ENCODE measurements at places on chromosomes 2 and 18.

- DNase-seq = no peak
These were observed 443.9 kb upstream of the VRK2 start for GRCh38 chr2:57602733-57603132.

- no peak for DNase-seq
These were observed 9.0 kb upstream of the SLC20A1 start for GRCh38 chr2:112636605-112637288.

GRCh38 chr2:122238006-122238559 lies 482.6 kb downstream of the TSN start:
- DNase-seq = no peak

GRCh38 chr2:222884805-222885424 lies 24.1 kb downstream of the ACSL3 start:
- no peak for DNase-seq

- DNase-seq = no peak
These were observed 981 bp downstream of the MRPL53 start for GRCh38 chr2:74471332-74472065.

- DNase-seq = no peak
These were observed 795 bp upstream of the TCF7L1 start for GRCh38 chr2:85132397-85132796.

DNA sequence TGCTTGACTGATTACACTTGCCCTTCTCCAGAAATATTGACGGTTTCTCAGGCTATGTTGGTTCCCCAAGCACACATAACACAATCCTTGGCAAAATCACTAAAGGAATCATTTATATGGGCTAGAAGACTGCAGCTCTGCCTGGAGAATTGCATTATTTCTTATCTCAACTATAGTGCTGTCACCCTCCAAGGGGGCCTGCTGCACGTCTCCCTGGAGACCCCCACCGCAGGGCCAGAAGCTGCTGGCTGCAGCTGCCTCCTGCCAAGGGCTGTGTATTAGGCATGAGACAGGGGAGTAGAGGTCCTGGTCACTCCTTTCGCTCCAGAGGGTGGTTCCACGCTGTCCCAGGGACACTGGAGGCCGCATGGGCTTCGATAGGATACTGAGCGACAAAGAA lies 76.6 kb downstream of the LRRC30 start:
- DNase-seq = no peak

DNA sequence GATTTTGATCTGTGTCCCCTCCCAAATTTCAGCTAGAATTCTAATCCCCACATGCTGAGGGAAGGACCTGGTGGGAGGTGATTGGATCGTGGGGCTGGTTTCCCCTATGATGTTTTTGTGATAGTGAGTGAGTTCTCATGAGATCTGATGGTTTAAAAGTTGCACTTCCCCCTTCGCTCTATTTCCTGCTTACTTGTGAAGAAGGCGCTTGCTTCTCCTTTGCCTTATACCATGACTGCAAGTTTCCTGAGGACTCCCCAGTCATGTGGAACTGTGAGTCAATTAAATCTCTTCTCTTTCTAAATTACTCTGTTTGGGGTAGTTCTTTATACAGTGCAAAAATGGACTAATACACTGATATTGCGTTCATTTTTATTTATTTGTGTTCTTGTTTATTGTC lies 636.8 kb upstream of the LINC00305 start:
- no peak for DNase-seq

GRCh38 chr18:9619990-9620389 lies 5.6 kb upstream of the PPP4R1 start:
- no peak for DNase-seq

DNA sequence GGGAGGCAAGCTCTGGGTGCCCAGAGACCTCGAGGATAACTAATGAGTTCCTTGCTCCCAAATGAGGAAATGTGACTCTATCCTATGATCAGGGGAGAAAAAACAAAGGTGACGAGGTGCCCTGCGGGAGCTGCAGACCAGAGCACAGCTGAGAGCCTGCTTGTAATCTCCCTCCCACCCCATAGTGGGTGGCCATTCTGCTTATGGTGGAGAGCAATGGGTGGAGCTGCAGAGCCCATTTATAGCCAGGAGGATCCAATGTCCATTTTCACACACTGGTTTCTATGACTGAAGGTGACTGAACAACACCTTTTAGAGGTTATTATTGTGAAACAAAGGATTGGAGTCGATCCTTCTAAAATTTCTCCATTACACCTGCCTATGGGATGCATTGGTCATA lies 153.3 kb downstream of the COL6A3 start:
- no peak for DNase-seq

DNA sequence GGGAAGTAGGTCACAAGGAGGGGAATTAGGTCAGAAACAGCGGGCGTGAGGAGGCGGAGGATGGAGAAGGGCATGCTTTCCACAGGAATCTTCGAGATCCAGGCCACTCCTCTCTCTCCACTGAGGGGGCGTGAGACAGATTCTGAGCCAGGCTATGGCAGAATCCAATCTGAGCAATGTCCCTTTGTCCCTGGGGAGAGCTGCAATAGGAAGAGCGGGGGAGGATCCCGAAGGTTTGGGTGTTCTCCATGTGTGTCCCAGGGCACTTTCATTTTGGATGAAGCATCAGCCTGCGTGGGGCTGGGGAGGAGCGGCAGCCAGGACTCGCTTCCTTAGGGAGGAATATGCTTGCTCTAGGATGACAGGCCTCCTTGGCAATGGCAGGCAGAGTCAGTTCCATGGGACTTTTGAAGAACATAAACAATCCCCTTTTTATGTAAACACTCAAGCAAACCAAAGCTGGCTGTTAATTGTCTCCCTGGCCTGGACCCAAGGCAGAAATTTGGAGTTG lies 84.0 kb downstream of the LIPG start:
- DNase-seq = no peak

DNA sequence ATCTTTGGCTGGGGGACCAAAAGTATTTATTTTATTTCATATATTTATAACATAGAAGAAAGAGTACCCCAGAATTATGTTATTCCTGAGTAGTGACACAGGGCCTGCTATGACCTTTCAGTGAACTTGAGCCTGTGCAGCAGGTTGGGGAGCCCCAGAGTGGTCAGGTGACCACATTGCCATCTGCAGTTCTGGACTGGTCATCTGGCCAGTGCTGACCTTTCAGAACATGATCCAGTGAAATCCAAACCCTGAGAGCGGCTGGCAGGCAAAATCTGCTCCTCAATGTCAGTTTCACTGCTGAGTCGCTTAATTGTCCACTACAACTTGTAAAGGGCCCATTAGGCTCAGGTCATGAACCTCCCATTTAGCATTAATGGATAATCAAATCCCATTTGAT lies 336.7 kb upstream of the KCNH7 start:
- no peak for DNase-seq

DNA sequence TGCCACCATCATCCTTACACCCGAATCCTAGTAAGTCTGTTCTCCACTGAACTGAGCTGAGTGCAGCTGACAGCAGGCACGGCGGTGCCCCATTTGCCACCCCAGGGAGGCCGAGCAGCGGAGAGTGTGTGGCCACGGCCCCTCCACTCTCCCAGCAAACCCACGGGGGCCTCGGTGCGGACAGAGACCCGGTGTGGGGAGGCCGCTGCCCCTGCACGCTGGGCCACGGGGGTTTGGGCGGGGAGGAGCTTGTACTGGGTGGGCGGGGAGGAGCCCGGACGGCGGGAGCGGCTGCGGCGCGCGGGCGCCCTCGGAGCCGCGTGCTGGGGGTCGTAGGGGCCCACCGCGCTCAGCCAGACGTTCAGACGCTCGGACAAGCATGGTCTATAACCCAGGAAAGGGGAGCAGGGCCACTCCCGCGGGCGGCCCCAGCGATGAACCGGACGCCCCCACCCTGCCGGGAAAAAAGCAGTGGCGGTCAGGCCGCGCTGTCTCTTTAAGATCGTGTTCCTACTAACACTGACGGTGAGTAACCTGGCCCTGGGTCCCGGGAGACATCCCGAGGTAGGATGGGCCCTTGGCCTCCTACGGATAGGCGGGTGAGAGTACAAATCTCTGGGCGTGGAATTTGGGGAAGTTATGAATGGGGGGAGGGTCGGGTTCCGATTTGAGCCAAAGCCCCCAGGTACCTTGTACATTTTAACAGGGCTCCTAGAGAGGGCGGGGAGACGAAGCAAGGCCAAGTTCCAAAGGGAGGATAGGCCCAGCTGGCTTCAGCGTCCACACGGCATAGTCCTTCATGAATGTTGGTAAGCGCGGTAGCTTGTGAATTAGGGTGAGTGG lies at the start of gene ITPRIPL1:
Gene ITPRIPL1 (plus strand): TSS at position 277 of the 843 bp plus-strand sequence. CDS start 523 bp downstream, at position 800.
- DNase-seq = no peak

DNA sequence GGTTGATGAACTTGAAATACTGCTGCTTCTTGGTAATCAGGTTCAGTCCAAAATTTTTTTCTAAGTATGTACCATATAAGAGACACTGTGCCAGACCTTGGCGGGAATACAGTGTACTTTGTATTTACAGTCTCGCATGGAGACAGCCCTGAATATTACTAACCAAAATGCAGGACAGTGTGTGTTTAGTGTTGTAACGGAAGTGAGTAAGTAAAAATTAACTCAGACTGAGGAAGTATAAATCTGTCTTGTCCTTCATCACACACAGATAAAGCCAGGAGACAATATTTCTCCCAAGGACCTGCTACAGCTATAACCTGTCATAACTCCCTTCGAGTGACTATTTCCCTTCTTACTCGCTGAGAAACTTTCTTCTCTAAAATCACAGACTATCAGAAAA lies 76.9 kb downstream of the ACTR3 start:
- DNase-seq = no peak

DNA sequence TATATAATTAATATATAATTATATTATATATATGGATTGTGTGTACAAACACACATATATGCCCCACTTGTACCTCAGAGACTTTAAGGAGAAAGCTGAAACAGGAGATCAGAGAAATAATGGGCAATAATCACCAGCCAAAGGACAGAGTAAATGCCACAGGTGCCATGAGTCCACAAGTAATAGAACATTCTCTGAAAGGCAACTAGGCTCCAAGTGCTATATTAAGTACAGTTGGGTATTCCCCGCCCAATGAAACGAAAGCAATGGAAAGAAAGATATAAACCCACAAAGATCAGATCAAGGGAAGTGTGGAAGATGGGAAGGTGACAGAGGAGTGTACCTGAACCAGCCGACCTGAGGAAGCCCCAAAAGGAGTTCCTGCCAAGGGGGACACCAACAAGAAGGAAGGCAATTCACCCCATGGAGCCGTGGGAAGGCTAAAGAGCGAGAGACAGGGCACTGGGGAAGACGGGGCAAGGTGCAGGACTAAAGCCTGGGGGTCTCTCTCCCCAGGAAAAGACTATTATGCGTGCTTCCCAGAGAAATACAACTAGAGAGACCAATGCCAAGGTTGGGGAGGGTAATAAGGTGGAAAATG lies 19.0 kb downstream of the DYM start:
- DNase-seq = no peak

DNA sequence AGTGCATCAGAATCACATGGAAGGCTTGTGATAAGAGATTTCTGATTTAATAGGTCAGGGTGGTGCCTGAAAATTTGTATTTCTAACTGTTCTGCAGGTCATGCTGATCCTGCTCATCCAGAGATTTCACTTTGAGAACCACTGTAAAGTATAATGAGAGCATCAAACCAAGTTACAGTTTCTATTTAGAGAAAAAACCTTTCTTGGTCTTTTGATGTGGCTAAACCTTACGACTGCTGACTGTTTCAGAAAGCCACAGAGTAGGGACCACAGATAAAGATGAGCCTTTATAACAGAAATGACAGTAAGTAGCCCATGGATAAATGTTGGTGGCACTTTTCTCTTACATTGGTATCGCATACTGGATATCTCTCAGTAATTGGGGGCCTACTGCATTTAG lies 109.4 kb upstream of the FANCL start:
- DNase-seq = no peak

GRCh38 chr2:198017068-198017467 lies 212.7 kb downstream of the PLCL1 start:
- DNase-seq = no peak

- no peak for DNase-seq
These were observed 4.1 kb upstream of the SNED1 start for GRCh38 chr2:240994171-240994896.

- no peak for DNase-seq
These were observed at the start of gene APCDD1 for GRCh38 chr18:10453806-10454680. TSS of gene APCDD1 (plus strand) at chr18:10454635. CDS start at chr18:10454982, 347 bp downstream.

DNA sequence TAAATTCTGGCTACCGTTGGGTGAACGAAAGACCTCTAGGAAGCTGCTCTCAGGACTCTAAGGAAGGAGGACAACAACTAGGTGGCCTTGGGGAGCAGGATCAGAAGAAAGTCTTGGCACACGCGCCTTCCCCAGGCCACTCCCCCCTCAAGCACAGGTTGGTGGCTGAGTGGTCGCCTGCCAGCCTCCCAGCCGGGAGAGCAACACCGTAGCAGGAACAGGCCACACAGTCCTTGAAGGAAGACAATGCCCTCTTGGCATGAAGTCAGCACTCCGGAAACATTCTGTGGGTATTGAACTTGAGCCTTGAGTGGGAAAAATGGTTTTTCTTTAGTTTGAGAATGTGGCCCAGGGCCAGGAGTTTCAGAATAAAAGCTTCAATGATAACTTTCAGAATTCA lies 87.4 kb upstream of the AGAP1 start:
- DNase-seq = no peak

DNA sequence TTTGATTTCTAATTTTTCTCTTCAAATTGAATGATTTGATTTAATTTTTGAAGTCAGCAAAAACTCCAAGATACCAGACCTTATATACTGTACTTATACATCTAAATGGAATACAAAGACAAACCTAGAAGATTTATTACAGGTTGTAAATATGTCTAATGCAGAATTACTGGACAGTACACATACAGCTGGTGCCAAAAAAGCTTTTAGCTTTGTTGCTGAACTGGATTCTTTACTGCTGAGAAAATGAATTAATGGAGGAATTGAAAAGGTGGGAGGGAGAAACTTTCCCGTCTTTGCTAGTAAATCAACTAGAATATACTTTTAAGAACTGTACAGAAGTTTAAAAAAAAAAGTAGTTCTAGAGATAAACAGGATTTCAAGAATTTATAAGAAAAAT lies 17.5 kb downstream of the C1D start:
- DNase-seq = no peak

Data from non-pigmented ciliary epithelial cell (primary cell).